GM10248 (cell line): ENCODE measurements at places on chromosomes 1 and 21.

DNA sequence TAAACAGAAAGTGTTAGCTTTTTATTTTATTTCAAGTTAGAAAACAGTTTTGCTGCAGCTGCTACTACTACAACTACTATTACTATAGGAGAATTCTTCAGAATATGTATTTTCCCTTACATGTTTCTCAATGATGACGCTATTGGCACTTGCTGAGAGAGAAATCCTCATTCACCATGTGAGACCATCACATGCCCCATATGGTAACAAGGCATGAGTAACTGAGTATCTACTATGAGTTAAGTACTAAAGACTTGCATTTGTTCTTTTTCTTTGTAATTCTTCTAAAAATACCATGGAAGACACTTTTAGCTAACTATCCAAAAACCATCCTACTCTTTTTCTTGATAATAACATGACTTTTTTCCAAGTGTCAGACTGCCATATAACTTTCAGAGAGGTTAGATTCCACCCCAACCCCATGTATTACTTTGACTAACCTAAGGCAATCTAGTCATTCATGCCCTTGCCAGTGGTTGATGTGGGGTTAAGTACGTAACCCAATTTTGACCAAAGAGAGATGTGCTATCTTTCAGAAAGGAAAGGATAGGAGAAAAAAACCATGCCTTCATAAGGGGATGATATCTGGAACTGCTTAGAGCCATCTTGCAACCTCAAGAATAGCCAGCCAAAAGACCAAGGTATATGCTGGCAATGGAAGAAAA lies 42.9 kb downstream of the COP1 start:
- no peak for DNase-seq

DNA sequence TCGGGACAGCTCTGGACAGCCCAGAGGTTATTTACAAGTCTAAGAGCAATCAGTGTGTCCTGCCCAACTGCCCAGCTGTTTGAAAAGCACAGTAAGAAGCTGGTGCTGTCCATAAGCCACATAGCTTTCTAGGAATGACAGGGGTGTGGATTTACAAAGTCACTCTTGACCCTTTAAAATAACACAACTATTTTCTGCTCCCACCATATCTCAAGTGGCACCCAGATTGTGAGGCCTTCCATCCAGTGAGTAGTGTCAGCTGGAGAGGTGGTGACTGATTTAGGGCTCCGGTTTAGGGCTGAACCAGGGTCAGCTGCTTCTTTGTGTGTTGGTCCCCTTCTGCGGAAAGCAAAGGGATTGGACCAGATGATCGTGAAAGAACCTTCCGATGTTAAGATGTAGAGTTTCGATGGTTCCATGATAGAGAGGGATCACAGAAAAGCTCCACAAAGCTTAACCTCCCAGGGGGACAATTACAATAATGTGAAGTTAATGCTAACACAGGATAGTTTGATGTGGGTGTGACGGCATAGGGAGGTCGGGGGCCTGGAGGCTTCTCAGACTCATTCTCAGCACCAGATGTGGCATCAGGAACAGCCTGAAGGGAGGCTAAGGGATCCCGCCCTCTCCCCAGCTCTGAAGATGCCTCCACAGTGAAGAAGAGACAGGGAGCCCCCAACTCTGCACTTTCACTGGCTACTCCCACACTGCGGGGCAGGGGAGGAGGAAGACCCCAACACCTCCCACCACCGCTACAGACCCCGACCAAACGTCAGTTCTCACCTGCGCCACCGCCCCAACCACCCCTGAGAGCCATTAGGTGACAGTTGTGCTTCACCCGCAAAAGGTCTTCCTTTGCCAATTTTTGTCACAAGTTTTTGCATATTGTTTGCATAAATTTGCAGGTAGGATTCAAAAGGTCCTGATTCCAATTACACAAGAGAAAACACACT lies 40.6 kb downstream of the LRRC3 start:
- DNase-seq = no peak

- no peak for DNase-seq
Observed at GRCh38 chr1:43021547-43022474, 63.1 kb upstream of the SLC2A1 start.

DNA sequence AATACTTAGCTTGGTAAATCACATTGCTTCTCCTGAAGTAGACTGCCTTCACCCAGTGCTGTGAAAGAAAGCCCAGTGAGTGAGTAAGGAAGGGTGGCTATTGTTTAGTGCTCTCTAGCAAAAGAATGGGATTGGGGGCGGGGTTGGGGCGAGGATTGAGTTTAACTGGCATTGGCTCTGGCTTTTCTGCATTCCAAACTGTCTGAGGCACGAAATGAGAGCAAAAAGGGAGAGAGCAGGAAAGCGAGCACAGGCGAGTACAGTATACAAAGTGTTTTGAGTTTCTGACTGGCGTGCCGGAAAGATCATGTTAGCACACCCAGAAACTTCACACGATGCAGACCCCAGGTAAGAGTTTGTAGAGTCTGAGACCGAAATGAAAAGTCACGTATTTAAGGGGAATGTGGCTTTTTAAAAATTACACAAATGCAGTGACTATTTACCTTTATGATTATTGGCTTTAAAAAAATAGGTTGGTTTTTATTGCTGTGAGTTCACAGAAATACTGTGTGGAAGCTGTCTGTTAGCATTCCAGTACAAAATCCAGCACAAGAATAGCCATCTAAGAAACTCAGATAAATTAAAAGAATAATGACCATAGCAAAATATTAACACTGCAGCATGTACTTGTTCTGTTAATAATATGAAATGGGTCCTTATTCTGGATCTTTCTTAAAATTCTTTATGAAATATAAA lies 155.4 kb downstream of the CLEC20A start:
- DNase-seq = no peak

DNA sequence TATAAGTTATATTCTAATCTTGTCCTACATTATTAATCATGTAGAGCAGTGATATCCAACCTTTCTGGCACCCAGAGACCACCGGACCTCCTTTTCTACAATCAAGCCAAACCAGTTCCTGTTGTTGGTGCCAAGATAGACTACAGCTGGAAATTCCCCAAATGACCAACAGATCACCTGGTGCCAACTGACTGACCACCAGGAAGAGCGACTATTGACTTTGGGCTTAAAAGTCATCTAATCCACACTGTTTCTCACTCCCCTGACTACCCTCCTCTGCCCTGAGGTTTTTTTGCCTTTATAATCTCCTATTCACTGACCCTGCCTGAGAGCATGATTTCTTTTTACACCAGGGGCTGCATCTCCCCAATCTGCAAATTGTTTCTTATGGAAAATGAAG lies 425.2 kb downstream of the TTLL7 start:
- DNase-seq = no peak

DNA sequence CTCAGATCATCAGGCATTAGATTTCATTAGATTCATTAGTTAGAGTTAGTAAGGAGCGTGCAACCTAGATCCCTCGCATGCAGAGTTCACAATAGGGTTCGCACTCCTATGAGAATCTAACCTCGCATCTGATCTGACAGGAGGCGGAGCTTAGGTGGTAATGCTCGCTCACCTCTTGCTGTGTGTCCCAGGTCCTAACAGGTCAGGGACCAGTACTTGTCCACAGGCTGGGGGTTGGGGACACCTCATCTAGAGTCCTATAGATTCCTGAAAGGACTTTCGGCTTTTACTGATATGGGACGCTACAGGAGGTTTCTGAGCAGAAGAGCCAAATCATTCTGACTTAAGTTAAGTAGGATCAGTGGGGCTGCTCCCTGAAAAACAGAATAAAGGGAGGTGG lies 91.4 kb downstream of the AKT3 start:
- DNase-seq = no peak

DNA sequence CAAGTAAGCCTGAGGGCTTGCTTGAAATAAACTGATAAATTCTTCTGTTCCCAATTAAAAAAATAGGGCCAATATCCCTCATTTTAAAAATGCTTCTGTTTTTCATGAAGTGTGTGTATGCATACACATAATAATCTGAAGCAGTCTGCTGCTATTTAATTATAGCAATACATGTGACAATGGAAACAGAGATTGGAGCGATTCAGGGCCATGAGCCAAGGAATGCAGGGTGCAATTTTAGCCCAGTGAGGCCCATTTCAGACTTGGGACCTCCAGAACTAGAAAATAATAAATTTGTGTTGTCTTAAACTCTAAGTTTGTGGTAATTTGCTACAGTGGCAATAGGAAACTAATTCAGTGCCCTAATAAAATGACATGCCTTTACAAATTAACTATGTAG lies 264.9 kb downstream of the LTN1 start:
- no peak for DNase-seq

DNA sequence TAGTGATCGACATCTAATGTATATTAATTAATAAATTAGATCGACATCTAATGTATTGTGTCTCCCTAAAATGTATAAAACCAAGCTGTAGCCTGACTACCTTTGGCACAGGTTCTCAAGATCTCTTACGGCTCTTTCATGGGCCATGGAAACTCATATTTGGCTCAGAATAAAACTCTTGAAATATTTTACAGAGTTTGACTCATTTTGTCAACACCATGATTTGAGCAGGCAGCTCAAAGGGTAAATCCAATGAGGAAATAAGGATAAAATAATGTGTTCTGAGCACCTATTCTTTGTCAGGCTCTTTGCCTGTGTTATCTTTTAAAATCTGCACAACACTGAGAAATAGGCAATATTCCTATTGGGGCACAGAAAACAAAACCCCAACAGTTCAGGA lies 223.4 kb upstream of the DUSP10 start:
- no peak for DNase-seq

DNA sequence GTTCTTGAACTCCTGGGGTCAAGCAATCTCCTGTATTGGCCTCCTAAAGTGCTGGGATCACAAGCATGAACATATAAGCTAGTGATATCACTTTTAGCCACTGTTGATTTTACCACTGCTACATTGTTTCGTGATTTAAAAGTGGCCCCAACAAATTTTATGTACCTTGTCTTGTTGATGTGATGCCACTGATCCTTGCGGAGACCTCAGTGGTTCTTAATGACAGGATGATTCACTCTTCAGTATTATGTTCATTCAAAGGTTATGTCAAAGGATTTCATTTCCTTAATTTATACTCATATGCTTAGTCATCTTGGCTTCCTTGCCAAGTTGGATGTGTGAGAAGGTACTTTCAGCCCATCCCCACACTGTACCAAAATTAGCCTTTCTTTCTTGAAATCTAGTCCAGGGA lies 12.1 kb downstream of the PRKACB start:
- DNase-seq = no peak

DNA sequence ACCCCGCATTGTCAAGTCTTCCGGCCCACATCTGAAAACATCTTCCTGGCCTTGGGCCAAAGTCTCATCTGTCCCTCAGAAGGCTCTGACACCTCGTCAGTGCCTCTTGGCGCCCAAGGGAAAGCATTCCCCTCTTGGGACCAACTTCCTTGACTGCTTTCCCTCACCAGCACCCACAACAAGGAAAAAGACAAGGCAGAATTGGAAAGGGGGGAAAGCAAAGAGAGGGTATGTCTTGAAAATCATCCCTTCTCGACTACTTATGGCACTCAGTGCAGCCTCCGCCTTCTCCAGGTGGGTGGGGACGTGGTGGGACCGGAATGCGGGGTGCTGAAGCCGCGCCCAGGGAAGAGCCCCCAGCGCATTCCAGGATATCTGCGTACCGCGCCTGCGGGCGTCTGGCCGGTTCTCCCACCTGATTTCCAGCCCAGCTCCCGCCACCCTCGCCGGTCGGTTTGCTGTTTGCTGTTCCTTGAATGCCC lies 554 bp upstream of the SLC39A1 start:
- no peak for DNase-seq

- no peak for DNase-seq
Observed at GRCh38 chr1:201502511-201502857, 4.4 kb downstream of the CSRP1 start.
